ENCODE measurements at places on chromosomes 2 and 18.

DNA sequence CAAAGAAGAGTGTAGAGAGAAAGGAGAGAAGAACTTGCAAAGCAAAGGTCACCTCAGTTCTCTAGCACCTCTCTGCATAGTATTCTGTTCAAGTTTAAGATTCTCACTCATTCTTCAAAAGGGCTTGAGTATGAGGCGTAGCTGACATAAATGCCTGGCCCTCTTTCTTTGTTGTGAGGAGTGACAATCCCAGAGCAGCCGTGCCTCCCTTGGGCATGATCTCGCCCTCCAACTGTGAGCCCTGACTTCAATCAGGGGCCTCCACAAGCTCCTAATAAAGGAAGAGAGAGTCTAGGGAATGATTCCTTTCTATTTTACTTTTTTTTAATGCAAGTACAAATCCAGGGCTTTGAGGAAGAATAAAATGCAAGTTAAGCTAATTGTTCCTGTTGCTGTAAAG is 402.7 kb downstream of the LRP1B start:
- DNase-seq, result no peak

- peak; percentile 63 for DNase-seq
Observed at GRCh38 chr2:25323042-25323514, 18.6 kb downstream of the DNMT3A start.

DNA sequence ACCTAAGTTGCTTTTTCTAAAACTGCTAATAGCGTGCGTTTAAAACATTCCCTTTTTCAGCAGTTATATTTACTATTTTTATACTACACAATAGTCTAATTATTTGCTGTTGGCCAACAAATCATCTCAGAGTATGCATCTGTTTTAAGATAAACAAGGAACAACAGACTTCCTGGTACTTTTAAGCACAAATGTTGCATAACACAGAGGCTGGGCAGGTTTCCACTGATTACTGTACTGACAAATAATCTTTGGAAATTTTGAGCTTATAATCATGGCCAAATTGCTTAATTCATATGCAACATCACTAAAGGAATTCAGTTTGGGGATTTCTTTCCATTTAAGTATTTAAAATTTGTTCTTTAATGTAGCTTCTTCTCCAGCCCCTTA is 737.4 kb upstream of the SALL3 start:
- no peak for DNase-seq

- DNase-seq, result no peak
Observed at GRCh38 chr2:179788104-179788503, 73.3 kb downstream of the ZNF385B start.

DNA sequence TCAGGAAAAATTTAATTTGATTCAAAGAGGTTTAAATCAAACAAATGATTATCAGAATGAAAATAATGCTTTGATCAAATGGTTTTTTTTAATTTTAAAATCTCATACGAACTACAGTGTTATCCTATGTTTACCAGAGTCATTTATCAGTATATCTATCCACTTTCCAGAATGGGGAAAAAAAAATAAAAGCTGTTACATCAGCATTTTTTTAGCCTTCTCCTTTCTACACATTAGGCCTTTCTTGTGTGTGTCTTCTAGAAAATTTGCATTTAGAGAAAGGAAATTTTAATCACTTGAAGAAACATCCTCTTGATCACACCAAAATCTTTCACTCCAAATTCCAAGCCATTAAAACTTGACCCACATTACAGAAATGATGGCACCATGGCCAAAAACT is 608.9 kb upstream of the ID2 start:
- no peak for DNase-seq

DNA sequence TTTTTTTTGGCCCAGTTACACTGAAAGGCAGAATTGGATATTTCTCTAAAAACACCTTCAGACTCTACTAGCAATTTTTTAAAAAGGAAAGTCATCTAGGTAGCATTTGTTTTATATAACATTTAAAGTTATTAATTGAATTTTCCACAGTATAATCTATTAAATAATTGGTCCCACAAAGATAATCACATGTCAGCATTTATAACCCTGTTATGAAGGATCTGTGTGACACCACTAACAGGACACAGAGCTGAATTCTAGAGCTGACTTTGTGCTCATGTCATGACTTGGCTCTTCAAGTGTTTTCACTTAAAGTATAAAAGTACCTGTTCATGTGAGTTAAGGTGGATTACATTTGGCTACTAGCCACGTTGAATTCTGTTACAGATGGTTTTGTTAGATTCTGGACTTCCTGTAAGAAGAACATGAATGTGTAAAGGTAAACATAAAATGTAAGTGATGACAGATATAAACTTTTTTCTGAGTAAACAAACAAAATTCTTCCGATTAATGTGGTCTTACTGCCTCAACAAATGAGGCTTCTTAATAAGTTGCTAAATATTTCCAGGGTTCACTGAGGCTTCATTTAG is 69.1 kb upstream of the PROKR1 start:
- DNase-seq, result no peak

- DNase-seq, result no peak
Observed at GRCh38 chr2:100418406-100418962, 1.0 kb upstream of the CHST10 start.

DNA sequence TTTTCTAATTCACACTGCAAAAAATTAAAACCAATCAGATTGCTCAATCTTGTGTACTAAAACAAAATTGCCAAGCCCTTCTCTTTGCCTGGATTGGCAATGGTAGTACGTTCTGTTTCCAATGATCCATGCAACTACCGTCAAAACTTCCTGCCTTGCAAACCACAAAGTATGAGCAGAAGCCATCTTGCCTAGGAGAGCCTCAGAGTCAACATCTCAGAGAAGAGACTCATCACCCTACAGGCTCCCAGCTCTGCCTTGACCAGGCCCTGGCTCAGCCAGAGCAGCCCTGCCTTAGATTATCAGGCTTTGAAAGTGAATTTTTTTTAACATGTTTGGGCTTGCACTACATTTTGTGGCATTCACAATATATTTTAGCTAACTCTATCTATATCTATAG is 574.1 kb downstream of the SATB2 start:
- no peak for DNase-seq

GRCh38 chr2:37389989-37390765 is 45.7 kb downstream of the QPCT start:
- DNase-seq, result peak; percentile 31

- no peak for DNase-seq
Observed at GRCh38 chr2:61670591-61671501, 132.7 kb upstream of the XPO1 start.

DNA sequence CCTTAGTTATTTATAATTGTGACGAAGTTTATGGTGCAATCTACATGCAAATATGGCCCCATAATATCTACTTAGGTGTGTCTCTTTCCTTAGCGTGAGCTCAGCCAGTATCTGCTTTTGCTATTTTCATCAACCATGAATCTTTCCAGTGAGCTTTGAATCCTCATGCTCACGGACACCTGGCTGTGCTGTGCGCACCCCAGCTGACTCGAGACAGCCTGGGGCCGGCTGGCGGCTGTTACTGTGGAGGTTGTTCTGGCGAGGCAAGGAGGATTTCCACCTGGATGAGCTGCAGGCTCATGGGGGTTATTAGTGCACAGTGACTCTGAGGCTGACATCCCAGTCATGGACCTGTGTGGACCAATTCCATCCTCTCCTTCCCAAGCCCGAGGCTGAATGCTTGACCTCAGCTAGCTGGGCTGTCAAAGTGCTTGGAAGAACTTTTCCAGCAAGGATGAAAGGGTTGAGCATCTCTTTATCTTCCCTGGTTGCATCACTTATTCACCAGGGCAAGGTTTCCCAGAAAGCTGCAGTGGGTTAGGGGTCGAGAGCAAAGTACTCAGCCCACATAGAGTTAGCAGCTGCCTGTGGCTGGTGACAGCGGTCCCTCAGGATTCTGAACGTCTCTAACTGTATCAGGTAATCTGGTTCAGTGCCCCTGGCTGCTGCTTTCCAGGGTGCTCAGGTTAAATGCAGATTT is 141.7 kb downstream of the ARL4C start:
- no peak for DNase-seq

DNA sequence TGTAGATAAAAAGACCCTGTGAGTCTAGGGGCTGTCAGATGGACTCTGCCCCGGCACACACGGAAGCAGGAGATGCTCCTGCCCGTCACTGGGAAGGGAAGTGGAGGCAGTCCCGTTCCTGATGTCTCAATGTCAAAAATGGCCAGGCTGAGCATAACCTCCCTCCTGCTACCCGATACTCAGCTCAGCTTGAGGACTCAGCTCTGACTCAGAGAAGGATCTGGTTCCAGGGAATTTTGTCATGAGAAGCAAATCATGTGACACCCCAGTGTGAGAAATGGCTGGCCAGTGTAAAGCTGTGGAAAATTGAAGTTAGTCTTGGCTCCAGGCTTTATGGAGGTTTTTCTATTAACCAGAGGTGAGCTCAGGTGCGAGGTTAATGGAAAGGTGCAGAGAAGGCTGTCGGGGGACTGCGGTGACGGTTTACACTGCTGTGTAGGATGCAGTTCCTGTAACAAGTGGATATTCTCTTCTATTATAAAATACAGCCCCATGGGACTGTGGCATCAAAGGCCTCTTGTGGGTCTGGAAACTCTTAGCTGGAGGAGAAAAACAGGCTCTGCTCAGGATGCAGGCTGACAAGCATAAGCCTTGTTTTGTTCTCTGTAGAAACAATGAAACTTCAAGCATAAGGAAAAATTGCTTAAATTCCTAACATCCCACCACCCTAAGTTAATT is 24.7 kb upstream of the AGAP1 start:
- DNase-seq, result no peak

DNA sequence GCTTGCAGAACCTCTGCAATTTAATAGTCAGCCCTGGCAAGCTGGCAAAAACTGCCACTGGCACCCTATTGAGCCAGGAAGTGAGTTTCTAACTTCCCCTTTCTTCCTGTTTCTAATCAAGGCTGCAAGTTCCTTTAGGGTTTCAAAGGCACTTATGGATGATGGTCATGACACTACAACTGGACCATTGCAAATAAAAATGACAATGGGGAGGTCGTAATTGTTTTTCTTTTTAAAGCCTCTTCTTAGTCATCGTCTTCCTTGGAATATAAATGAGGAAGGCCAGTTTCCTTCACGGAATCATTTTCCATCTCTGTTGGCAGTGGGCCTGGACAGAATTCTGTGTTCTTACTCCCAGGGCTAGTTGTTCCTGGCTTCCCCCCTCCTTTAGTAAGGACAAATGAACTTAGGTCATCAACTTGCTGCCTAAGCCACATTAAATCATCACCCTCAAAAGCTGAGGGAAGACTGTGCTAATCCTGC is 35.8 kb downstream of the SH3RF3 start:
- no peak for DNase-seq

- DNase-seq, result no peak
Observed at GRCh38 chr2:42048299-42049220, 739 bp downstream of the PKDCC start.

DNA sequence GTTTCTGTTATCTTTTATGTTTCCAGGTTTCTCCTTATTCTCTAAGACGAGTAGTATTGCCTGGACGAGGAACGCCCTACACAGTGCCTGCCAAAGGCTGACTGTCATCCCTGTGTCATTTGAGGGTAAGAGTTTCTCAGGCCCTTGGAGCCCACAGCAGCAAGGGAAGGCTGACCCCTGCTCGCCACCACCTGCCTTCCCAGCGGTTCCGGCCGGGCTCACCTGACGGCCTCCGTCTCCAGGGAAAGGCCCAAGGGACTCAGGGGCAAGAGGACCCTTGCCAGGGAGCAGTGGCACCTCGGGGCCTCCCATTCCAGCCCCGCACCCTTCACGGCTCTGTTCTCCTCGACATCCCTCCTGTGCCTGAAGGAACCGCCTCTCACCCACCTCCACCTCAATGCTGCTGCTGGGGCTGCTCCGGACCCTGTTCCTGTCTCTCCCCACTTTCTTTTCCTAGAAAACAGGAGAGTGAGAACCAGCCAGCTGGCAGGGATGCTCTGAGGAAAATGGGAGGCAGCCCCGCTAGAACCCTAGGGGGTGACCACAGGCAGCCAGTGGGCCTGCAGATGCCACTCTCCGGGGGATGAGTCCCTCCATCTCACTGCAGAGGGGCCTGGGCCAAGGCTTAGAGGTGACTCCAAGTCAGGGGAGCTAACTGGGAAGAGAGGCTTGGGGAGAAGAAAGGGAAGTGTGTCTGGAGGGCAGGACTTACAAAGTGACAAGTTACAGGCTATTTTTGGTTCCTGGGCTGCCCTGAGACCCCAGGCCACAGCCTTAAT is 1.9 kb downstream of the LIMS2 start:
- no peak for DNase-seq

DNA sequence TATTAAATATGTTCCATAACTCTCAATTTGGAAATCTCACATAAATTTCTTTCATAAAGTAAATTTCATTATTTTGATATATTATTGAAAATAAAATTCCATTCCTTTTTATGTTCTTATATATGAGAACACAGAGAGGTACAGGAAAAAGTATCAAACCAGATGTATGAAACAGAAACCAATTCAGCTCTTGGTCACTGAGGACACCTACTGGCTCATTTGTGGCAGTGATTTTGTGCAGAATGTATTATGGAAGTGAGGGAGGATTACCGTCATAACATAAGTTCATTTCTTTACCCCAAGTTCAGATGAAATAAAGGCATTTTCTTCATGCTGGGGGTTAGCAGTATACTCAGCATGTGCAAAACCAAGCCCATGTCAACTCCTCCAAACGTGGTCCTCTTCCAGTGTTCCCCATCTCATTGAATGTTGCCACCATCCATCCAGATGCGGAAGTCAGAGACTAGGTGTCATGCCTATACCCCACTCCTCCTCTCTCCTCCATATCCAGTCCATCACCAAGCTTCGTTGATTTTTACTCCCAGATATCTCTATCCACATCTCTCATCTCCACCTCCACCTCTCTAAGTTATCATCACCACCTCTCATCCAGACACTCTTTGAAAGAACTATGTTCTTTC is 41.7 kb upstream of the MALL start:
- no peak for DNase-seq

DNA sequence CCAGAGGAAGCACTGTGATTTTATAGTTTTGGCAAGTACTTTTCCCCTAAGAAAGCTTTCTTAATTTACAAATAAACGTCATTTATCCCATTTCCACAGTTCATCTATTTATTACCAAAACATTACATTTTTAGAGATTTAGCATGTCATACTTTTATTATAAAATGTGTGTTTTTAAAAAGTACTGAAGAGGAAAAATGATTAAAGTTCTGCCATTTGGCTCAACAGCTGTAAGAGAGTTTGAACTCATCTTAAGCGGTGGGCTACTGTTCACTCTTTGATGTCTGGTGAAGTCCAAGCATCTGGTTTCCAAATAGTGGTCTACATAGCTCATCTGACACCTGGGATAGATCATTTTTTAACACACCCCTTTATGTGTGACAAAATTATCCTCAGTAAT is 51.3 kb upstream of the TANC1 start:
- no peak for DNase-seq

GRCh38 chr2:107543793-107544192 is 282.9 kb upstream of the RGPD4 start:
- no peak for DNase-seq

DNA sequence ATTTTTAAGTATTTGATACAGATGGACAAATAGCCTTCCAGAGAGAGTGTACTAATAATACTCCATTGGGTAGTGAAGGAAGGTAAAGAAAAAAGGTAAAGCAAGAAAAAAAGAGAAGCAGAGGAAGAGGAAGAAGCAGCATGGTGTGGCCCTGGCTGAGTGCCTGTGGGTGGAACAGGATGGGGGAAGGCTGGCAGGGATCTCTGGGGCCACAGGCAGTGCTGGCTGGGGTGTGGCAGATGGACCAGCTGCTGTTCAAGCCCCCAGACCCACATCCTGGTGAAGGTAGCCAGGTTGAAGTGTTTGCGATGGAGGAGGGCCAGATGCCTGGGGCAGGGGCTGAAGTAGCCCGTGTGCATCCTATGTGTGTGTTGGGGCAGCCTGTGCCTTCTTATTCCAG is 79.0 kb downstream of the DYSF start:
- no peak for DNase-seq

GRCh38 chr2:235658351-235659174 is 164.7 kb downstream of the AGAP1 start:
- DNase-seq, result no peak

All from T follicular helper cell (primary cell).